Endothelial cell (in vitro differentiated cells): ENCODE measurements at places on chromosomes 6 and 20.

- DNase-seq: no peak
Observed at GRCh38 chr20:51188941-51189340, 166.0 kb upstream of the KCNG1 start.

DNA sequence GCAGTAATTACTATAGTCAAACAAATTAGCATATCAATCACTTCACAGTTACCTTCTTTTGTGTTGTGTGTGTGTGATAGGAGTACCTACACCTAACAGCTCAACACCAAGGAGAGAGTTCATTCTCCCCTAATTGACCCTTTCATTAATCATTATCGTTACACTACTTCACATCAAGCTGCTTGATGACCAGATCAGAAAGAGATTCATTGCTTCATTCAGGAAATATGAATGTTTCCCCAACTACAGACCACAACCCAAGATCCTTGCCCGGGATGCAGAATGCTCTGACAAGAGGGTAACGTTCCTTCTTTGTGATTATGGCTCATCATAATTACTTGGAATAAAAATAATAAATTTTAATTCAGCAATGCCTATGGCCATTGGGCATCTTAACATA lies 132.7 kb downstream of the PKHD1 start:
- DNase-seq: no peak

DNA sequence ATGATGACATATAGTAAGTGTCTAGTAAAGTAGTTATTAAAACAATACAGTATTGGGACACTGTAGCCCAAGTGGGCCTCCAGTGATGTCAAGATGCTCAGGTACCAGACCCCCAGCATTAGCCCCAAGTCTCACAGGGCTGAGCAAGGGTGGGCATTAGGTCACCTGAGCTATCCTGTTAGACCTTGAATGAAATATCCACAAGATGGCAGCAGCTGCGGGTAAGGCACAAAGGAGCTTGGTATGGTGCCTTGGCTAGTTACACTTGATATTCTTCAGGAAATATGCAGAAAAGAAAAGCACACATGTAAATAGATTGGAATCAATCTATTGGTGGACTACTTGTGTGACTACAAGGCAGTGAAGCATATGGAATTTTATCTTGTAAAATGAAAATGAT lies 701.8 kb upstream of the ADGRB3 start:
- DNase-seq: peak; percentile 12

DNA sequence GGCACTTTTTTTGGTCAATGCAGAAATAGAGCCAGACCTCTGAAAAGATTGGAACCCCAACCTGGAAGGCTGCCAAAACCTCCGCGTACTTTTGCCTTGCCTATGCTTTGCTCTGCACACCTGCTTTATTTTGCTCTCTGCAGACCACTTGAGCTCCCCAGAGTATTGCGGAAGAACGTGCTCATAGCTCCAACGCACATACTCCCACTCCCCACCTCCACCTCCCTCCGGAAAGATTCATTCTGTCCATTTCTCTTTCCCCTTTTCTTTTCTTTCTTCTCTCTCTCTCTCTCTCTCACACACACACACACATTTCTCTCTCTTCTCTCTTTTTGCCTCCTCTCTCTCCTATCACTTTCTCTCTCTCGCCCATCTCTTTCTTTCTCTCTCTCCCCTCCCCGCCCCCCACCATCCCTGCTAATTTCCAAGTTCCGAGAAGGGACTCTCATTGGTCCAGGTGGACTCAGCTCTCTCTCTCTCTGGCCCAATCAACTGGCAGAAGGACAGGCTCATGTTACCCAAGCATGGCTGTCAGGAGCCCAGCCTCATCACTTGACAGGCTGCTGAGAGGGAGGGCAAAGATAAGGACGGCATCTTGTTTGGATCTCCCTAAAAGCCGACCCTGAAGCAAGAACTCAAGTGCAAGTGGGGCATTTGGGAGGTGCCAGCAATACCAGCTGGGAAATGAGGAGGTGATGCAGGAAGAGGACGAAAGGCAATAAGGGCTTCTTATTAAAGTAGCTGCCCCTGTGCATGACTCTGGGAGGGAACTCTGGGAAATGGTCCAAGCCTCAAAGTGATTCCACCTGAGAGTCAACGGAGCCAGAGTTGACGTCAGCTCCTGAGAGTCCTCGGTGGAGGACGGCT lies 246.1 kb downstream of the LY86 start:
- DNase-seq: no peak

- peak; percentile 63 for DNase-seq
Observed at GRCh38 chr20:35768731-35769664, 2.8 kb upstream of the PHF20 start.

DNA sequence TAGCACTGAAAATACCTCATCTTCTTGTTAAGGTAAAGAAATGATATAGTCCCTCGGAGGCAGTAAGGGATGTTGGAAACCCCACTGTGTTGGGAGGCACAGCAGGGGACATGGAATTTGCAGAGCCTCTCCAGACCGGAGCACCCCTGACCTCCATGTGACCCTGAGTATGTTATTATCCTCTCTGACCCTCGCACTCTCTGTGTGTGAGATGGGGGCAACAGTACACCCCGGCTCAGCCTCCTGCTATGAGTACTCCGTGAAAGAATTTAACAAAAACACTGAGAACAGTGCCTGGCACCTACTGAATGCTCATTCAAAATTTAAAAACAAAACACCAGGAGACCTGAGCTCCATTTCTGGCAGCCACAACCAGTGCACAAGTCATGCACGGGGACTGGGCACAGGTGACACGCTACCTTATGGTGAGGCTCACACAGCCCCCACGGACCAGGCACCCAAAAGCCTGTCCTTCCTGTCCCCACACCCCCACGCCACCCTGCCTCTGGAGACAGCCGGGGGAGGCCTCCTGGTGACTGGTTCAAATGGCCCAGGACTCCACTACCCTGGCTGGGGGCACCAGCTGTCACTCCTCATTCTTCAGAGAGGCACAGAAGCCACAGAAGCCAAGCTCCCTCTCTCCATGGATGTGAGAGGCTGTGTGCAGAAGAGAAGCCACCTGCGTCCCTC lies 6.1 kb downstream of the NINL start:
- no peak for DNase-seq

DNA sequence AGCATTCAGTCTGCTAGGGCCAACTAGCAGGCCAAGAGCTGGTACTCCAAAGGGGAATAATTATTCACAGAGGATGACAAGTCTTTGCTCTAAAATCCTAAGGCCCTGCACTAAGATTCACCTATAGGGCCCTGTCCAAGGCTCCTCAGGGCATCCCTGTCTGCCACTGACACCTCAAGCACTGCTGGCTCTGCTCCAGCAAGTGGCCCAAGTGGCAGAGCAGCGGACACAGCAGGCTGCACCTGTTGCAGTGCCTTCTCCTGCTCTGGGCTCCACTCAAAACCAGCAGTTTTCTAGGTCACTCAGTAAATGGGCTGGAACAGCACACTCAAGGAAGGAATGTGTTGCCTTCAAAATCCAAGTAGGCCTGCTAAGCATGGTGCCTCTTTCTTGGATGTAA lies 36.4 kb upstream of the SMOC2 start:
- no peak for DNase-seq

DNA sequence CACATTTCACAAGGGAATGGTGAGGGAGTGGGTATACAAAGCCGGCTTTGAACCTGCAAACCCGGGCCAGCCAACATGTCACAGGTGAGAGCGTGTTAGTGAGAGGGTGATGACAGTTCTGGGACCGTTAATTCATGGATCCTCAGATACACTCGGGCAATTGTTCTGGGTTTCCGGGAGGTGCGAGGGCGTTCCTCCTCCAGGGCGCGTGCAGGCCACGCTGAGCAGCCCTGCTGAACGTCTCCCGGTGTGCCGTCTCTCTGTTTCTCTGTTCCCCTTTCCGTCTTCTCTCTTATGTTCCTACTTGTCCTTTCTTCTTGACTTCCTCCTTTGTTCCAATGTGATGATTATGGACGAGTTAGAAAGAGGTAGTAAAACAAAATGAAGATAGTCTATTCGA lies 130.0 kb upstream of the GMDS start:
- DNase-seq: no peak

- DNase-seq: no peak
Observed at GRCh38 chr20:33981347-33981746, 12.4 kb upstream of the RALY start.

- no peak for DNase-seq
Observed at GRCh38 chr6:86500035-86500434, 437.3 kb upstream of the HTR1E start.
